ENCODE measurements at places on chromosomes 5 and 9.

GRCh38 chr9:86324308-86324707 lies 29.9 kb downstream of the TUT7 start:
- DNase-seq = no peak

DNA sequence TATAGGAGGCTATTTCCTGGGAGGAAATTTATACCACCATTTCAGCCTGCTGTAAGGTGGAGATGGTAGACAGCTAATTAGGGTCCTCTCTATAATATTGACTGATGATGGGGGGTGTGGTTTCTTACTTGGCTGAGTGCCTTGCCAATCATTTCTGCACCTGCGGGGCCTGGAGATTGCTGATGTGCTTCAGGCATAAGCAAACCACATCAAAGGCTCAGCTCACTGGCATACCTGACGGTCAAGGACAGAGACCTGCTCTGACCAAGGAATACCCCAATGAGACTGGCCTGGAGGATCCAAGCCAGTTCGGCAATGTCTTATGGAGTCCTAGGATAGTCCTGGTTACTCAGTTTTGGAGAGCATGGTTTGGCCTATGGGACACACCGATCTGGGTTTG lies 29.5 kb downstream of the ANKH start:
- DNase-seq = no peak

DNA sequence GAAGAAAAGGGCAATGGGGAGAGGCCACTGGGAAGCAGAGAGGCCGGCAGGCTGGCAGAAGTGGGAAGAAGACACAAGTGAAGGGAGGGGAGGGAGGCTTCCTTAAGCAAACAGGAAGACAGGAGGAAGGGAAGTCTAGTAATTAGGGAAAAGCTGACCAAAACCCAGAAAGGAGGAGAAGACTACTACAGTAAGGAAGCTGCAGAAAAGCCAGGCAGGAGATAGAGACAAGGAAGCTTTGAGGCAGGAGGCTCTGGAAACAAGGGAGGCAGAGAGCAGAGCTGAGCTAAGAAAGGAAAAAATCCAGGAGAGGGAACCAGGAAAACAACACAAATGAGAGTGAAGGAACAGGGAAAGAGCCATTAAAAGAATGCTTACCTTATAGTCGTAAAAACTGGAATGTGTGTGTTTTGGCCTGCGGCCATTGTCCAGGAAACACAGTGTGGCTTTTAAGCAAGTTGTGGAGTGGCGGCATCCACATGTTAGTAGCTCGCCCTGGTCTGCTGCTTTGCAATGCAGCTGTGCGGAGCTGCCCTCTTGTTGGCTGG lies 317.1 kb upstream of the CLINT1 start:
- no peak for DNase-seq

DNA sequence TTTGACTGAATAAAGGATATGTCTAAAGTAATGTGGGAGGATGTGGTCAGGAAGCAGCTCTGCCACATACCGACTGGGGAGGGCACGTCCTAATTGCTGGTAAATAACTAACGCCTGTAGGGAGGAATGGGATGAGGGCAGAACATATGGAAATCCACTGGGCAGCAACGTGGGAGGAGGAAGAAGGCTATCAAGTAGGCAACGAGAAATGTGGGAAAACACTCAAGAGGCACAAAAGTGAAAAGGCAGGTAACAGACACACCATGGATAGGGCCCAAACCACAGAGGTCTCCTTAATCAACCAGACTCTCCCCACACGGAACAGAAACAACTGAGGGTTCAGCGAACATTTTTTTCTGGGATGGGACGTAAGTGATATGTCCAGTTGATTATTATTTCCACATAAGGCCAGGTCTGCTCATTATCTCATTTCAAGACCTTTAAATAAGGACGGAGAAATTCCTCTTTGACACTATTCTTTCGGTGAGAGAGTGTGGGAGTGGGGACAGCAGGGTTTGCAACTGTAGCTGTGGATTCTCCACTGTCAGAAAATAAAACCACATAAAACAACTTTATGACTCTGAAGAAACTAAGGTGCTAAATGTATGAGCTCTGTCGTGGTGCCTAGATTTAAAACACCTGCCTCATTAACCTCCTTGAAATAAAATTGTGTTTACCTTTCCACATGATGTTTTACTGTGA lies 17.0 kb downstream of the IARS1 start:
- no peak for DNase-seq

DNA sequence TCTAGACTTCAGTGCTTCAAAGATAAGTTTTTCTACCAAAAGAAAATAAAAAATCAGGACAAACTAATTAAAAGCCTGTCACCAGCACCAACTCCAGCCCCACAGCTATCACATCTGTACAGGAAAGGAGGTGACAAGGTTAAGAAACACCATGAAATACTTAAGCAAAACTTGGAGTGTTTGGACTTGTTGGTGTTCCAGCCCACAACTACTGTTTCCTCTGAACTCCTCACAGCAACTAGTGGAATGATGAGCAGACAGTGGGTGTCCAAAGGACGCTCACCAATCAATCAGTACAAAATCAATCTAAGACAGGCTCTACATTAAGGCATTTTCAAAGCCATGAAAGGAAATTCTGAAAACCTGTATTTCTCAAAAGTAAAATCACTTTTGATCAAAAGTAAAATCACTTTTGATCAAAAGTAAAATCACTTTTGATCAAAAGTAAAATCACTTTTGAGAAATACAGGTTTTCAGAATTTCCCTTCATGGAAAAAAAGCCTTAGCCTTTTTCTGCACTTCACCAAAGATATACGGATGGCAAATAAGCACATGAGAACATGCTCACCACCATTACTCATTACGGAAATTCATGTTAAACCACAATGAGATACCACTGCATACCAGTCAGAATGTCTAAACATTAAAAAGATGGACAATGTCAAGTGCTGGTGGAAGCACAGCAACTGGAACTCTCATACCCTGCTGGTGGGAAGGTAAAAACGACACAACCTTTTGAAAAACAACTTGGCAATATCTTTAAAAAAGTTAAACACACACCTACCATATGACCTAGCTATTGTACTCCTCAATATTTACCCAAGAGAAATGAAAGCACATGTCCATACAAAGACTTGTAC lies 79.7 kb downstream of the MED27 start:
- DNase-seq = no peak

GRCh38 chr5:81142108-81142507 lies 91.0 kb upstream of the CKMT2 start:
- DNase-seq = no peak

- no peak for DNase-seq
Observed at GRCh38 chr9:110340306-110340705, 2.6 kb upstream of the TXNDC8 start.

Measured in cortex of kidney (tissue), 1 donor.